ENCODE measurements at places on chromosomes 11 and 22. TPM values are rescaled to one million over a fixed set of nuclear protein-coding genes. Genes with fewer than 3 reads are reported as not detected.

DNA sequence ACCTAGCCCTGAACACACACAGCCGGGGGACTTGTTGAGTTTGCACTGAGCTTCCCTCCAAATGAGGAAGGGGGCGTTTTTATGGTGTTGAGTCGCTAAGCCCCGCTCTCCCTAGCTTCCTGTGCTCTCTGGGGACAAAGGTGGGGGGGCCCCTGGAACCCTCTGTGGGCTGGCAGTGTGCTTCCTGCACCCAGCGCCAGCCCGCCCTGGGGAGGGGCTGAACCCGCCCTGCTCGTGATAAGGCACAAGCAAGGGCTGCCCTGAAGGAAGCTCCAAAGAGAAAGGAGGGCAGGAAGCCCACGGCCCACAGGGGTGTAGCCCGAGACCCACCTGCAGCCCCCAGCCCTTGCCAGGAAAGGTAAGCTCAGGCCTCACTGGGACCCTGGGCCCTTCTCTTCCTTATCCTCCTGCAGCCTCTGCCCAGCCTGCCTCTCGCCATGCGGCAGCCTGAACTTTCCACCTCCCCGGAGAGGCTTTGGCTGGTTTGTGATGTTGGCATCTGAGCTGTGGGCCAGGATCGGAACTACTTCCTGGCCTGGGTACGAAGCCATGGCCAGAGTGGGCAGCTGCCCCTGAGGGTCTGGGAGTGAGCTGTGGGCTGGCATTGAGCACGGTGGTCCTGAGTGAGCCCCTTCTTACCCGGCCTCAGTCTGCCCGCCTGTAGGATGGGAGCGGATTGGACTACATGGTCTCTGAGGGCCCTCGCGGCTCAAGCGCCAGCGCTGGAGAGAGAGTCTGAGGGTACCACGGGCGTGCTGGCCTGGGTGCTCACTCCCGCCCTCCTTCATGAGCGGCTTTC is at the start of gene FERMT3:
Gene FERMT3 (plus strand): TSS at position 265 of the 799 bp plus-strand sequence. CDS start 644 bp downstream, outside the sequence.
- H3K36me3 ChIP-seq: peaks cover 33% of the 10 kb centered on the region
- H3K4me1 ChIP-seq: peaks cover 39% of the 10 kb centered on the region

DNA sequence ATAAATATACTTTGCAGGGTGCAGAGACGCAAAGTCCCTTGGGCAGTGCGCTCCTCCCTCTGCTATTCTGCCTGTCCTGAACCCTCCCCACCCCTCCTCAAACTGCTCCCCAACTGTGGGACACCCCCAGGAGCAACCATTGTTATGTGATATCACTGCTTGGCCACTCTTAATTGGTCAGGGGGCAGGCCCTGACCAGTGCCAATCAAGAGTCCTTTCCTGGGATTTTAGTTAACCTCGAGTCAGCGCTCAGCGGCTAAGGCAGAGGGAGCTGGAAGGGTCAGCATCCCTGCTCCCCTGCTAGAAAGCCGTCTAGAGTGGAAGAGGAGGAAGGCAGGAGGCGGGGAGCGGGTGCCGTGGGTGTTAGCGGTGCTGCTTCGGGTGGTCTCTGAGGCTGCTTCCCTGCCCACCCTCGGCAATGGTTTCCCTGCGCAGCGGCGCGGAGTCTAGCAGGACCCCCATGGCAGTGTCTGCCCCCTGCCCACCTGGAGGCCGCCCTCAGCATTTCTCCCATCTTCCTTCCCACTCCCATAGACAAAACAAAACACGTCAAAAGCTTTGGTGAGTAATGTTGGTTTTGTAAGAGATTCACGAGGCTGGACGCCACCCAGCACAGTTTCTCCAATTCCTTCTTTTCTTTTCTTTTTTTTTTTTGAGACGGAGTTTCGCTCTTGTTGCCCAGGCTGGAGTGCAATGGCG is 38.4 kb upstream of the A4GALT start:
- no peak overlapping the region for H3K27ac ChIP-seq
- no peaks in the 10 kb centered on the region for H3K36me3 ChIP-seq
- H3K4me3 ChIP-seq: no peak overlapping the region
- no peak for DNase-seq
- H3K4me1 ChIP-seq: no peaks in the 10 kb centered on the region
- H3K27me3 ChIP-seq: no peaks in the 10 kb centered on the region

OR51I1 gene
- not detected for total RNA-seq

UCP3 gene
- 2.9 TPM for total RNA-seq

DNA sequence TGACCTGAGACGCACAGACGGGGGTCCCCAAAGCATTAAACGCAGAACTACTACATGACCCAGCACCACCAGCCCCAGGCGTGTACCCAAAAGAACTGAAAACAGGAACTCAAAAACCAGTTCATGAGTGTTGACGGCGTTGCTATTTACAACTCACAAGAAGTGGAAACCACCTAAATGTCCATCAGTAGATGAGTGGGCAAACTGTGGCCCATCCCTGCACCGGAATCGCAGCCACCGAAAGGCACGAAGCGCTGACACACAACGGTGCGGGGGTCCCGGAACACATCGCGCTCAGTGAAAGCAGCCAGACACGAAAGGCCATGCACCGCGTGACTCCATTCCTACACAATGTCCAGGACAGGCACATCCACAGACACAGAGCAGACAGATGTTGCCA is 79.2 kb downstream of the TRMU start:
- no peak overlapping the region for H3K27ac ChIP-seq
- H3K36me3 ChIP-seq: no peaks in the 10 kb centered on the region
- no peak for DNase-seq

Data from CD8-positive, alpha-beta memory T cell (primary cell).